ENCODE measurements at places on chromosomes 1 and 21.

GRCh38 chr1:204113896-204114295 is 37.9 kb downstream of the ETNK2 start:
- DNase-seq = no peak

GRCh38 chr1:241266121-241266520 is 90.9 kb downstream of the RGS7 start:
- no peak for DNase-seq

- DNase-seq = peak; percentile 8
Measured at GRCh38 chr1:244406337-244406736, 45.4 kb downstream of the ADSS2 start.

GRCh38 chr1:3261007-3261968 is 192.3 kb downstream of the PRDM16 start:
- no peak for DNase-seq

DNA sequence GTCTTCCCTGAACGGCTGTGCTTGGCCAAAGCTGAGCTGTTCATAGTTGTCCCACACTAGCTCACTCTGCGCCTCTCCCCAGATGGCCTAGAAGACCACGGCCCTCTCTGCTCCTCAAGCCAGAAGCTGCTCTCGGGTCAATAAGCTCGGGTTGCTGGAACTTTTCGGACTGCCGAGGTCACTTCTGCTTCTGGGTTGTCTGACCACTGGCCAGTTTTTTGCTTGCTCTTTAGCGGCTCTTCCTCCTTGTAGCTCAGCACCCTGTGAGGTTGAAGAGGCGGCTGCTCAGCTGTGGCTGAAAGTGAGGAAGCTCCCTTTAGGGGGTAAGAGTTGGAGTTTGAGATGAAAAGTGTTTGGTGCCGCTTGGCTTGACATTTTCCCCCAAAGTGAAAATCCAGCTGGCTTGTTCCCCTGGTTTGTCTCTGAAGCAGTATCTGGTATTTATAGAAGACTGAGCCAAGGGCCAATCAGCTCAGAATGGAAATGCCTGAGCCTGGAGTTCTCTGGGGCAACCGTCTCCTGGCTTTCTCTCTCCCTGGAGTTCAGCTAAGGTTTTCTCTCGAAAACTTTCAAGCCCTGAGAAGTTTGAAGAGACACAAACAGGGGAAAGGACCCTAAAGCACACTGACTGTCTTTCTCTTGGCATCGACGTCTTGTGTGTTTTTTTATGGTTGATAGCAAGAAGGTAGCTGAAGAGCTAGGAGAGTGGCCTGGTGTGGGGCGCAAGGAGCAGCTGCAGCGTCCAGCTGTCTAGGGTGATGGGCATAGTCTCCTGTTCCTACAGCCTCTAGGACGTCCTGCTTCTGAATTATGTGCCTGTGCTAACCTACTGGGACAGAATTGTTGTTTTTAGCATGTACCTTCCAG is 72.0 kb downstream of the SYT6 start:
- no peak for DNase-seq

- DNase-seq = no peak
Measured at GRCh38 chr1:175129182-175129581, 61.5 kb downstream of the TNN start.

DNA sequence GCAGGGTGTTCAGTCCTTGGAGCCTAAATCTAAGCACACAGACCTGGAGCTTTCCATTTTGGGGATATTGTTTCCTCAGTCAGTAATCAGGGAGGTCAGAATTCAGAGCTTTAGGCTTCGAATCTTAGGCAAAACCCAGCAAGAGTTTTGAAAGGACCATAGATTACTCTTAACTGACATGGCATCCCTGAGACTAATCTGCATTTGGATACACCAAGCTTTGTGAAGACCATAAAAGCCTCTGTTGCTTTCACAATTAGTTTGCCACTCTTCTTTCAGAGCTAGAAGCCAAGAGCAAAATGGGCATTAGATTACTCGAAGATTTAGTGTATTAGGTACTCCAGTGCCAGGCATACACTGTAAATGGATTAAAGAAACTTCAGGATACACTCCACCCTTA is 131.8 kb upstream of the GREM2 start:
- DNase-seq = no peak

DNA sequence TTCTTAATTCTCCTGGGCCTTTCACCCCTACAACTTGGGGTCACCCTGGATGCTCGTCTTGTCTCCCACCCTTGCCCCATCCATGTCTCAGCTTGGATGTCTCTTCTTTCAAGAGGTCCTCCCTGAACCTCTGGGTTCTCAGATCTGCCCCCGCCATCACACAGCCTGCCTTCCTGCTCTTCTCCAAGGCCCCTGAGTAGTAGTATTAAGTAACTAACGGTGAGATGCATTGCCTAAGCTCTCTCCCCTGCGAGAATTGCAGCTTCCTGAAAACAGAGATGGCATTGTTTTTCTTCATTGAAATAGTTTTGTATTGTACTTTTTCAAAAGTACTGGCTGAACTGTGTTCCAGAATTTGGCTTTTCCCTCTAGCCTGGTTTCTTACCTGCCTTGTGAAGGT is 16.0 kb downstream of the MIIP start:
- no peak for DNase-seq

DNA sequence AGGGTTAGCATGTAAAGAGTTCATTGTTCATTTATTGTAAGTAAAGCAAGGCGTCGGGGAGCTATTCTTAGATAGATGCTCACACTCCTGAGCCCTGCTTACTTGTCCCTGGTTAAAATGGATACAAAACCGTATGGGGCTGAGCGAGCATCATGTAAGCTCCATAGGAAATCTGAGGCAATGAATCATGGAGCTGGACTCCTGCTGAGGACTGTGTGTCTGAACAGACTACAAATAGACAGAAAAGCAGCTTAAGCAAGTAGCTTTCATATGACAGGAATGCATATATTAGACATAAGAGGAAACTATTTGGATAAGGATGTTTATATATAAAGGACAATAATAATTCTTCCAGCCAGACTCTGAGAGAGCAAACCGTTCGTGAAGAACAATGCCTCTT is 604.9 kb upstream of the PTBP2 start:
- DNase-seq = no peak

- no peak for DNase-seq
Measured at GRCh38 chr1:22512873-22513272, 50.4 kb upstream of the EPHA8 start.

- DNase-seq = no peak
Measured at GRCh38 chr1:209546390-209547085, 37.0 kb upstream of the CAMK1G start.

DNA sequence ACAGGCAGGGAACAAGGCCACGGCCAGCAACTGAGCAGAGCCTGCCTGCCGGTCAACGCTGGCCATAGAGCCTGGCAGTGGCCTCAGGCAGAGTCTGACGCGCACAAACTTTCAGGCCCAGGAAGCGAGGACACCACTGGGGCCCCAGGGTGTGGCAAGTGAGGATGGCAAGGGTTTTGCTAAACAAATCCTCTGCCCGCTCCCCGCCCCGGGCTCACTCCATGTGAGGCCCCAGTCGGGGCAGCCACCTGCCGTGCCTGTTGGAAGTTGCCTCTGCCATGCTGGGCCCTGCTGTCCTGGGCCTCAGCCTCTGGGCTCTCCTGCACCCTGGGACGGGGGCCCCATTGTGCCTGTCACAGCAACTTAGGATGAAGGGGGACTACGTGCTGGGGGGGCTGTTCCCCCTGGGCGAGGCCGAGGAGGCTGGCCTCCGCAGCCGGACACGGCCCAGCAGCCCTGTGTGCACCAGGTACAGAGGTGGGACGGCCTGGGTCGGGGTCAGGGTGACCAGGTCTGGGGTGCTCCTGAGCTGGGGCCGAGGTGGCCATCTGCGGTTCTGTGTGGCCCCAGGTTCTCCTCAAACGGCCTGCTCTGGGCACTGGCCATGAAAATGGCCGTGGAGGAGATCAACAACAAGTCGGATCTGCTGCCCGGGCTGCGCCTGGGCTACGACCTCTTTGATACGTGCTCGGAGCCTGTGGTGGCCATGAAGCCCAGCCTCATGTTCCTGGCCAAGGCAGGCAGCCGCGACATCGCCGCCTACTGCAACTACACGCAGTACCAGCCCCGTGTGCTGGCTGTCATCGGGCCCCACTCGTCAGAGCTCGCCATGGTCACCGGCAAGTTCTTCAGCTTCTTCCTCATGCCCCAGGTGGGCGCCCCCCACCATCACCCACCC is at the start of gene TAS1R3:
Gene TAS1R3, plus strand, starts transcription at position 213 of the 898 bp plus-strand sequence. Its CDS starts 66 bp downstream, at position 279.
- no peak for DNase-seq

DNA sequence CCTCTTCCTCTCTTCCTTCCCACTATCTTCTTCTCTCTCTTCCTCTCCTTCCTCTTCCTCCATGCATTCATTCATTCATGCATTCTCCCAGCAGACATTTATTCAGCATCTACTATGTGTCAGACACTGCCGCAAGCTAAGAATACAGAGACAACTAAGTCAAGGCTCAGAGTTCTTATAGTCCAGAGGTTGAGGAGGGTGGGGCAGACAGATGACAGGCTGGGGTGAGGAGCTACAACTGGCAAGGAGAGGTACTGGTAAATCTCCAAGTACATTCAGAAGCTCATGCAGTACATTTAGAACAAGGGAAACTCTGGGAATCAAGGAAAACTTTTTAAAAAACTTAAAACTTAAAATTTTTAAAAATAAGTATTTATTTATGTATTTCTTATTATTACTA is 56.4 kb upstream of the FMOD start:
- DNase-seq = no peak

- no peak for DNase-seq
Measured at GRCh38 chr1:71831646-71832045, 450.7 kb downstream of the NEGR1 start.

DNA sequence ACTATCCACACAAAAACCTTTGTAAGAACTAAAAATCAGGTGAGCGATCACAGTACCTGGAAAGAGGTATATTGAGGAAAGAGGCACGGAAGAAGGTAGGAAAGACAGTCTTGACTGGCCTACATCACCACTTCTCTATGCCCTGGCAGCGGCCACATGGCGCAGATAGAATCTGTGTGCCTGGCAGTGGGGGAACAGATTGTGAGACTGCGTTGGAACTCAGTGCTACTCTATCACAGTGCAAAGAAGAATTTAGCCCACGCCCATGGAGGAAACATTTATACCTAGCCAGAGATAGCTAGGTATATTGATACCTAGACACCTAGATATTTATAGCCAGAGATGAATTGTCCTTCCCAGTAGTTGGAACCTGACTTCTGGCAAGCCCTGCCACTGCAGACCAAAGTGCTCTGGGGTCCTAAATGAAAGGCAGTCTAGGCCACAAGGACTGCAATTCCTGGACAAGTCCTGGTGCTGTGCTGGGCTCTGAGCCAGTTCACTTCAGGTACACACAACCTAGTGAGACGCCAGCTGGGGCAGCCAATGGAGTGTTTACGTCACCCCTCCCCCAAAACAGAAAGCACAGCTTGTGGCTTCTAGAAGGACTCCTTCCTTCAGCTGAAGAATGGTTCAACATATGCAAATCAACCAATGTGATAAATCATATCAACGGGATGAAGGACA is 51.9 kb downstream of the DHX9 start:
- DNase-seq = no peak

GRCh38 chr1:207268337-207268736 is 53.1 kb upstream of the CD55 start:
- DNase-seq = no peak

- no peak for DNase-seq
Measured at GRCh38 chr1:192967211-192967877, 91.8 kb downstream of the UCHL5 start.

GRCh38 chr1:81230983-81231728 is 569.6 kb upstream of the ADGRL2 start:
- DNase-seq = no peak

DNA sequence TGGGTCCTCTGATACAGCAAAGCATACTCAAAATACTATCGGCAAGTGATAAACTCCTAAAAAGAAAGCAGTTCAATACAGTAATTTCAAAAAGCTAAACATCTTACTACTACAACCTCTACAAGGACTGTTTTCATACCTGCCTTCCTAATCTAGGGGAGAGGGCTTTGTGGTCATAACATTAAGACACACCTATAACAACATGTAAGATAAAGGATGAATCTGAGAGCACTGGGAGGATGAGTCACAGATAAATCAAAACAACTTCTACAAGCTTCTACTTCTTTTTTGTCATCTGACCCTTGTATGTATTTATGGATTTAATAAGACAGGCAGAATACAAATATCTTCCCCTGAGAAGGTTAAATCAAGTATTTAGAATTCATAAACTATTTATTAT is 40.0 kb downstream of the LTN1 start:
- DNase-seq = peak; percentile 14

- DNase-seq = no peak
Measured at GRCh38 chr1:108575375-108575774, 15.5 kb downstream of the EEIG2 start.

DNA sequence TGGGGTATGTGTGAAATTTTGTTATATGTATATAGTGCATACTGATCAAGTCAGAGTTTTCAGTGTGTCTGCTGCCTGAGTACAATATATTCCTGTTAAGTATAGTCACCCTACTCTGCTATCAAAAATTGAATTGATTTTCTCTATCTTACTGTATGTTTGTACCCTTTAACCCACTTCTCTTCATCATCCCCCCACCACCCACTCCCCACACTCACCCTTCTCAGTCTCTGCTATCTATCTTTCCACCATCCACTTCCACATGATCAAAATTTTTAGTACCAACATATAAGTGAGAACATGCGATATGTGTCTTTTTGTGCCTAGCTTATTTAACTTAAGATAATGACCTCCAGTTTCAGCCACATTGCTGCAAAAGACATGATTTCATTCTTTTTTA is 4.2 kb downstream of the LY9 start:
- no peak for DNase-seq

DNA sequence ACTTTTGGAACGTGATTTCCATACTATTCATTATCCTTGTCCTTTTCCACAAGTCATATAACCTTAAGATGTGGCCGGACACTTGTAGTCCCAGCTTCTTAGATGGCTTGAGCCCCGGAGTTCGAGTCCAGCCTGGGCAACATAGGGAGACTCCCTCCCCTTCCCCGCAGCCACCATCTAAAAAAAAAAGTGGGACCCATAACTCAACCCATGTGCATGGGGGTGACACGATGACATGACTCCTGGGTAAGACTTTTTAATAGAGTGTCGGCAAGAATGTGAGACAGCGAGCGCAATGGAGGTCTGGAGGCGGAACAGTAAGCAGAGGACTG is 25.7 kb downstream of the MIA3 start:
- DNase-seq = no peak

- DNase-seq = no peak
Measured at GRCh38 chr1:246780264-246780663, 56.1 kb downstream of the SCCPDH start.

GRCh38 chr1:248622570-248623001 is 12.3 kb downstream of the OR2T11 start:
- peak; percentile 34 for DNase-seq

GRCh38 chr1:205129447-205130029 is 7.8 kb upstream of the RBBP5 start:
- DNase-seq = no peak

- no peak for DNase-seq
Measured at GRCh38 chr1:222084996-222085395, 343.1 kb upstream of the DUSP10 start.

DNA sequence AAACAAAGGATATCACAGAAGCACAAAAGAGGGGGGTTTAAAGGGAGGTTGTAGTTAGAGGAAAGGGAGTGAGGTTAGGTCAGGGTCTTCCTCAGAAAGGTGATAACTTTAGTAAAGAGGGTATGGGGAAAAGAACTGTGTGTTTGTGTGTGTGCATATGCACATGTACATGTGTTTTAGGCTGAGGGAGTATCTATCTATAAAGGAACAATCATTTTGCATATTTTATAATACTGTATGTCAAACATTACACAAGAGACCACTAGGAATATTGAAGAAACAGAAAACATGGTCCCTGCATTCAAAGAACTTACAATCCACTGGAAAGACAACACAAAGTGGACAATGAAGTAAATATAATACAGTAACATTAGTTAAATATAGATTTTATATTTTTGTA is 132.2 kb downstream of the ACBD6 start:
- no peak for DNase-seq
